ENCODE measurements at places on chromosomes 12 and 14.

DNA sequence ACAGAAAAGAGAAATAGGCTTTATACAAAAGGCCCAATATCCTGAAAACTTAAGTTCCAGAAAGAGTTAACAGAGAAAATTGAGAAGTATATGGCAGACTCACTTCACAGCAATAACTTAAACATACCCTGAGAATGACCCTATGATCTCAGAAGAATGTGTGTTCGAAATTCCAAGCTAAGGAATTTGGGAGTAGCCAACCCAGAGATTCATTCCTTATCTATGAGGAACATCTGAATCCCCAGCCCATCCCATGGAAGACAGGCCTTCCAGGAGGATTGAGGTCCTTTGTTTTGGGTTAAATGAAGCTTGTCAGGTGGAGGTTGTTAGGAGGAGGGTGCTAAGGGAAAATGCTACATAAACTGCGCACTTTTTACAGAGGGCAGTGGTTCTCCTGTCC, 7.5 kb upstream of the SAV1 start:
- no peak for DNase-seq

GRCh38 chr12:116931665-116932064, 20.9 kb downstream of the FBXW8 start:
- DNase-seq, result no peak

- no peak for DNase-seq
Measured at GRCh38 chr14:75699331-75699730, 38.3 kb downstream of the TTLL5 start.

DNA sequence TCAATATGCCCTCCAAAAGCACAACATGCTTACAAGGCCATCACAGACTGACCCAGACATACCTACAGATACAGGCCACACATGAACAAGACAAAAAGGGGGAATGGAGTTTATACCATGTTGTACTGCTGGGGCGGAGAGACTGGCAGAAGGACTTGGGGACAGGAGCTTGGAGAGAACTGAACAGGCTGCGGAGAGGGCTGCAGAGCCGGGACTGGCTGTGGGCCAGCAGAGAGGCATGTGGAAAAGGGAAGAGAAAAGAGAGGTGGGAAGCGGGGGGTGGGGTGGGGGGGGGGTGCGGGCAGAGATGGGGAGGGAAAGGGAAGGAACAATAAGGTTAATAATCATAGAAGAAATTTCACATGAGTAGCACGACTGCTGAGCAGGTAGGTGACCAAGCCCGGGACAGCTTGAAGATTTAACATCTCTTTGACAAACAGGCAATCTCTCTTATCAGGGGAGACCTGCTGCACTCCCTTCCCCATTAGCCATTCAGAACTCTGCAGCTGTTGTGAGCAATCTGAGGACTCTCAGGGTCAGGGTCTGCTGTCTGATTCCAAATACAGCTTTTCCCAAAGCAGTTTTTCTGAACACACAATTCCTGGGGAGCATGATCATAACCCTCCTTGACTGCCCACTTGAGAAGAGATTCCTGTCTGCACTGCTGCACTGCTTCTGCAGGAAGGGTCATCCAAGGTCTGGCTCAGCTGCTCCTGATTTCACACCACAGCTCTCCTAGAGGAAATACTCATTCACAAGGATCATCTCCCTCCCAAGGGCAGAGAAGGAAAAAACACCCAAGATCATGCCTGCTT, 21.6 kb upstream of the STAC3 start:
- DNase-seq, result no peak

GRCh38 chr12:131574395-131574771, 136.5 kb upstream of the SFSWAP start:
- no peak for DNase-seq

DNA sequence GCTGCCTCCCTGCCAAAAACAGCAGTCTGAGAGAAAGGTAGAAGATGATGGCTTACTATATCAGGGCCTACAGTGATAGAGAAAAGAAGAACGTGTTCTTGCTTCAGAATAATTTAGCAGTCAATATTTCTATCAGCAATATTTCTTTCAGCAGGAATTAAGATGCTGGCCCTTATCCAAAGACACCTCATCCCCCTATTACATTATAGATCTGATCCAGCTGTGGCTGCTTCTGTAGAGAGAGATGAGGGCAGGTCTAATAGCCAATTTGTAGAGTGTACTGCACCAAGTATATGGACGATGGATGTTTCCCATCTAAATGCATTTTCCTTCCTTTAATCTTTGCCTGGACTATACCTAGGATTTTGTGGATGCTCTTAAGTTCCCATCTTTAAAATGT, 451.7 kb downstream of the NPAS3 start:
- no peak for DNase-seq

DNA sequence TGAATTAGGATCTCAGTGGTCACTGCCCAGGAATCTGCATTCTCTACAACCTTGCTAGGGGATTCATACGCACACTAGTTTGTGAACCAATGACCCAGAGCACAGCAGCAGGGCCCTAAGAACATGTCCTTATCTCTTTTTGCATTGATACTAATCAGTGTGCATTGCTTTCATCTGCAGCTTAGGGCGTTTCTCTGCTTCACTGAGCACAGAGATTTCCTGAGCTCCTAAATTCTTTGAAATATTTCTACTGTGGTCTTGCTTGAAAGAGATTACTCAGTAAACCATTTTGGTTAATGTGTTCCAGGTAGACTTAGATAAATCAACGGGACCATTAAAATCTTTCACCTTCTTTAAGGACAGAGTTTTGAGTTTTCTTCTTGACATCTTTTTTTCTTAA, 351.3 kb upstream of the KITLG start:
- DNase-seq, result no peak

DNA sequence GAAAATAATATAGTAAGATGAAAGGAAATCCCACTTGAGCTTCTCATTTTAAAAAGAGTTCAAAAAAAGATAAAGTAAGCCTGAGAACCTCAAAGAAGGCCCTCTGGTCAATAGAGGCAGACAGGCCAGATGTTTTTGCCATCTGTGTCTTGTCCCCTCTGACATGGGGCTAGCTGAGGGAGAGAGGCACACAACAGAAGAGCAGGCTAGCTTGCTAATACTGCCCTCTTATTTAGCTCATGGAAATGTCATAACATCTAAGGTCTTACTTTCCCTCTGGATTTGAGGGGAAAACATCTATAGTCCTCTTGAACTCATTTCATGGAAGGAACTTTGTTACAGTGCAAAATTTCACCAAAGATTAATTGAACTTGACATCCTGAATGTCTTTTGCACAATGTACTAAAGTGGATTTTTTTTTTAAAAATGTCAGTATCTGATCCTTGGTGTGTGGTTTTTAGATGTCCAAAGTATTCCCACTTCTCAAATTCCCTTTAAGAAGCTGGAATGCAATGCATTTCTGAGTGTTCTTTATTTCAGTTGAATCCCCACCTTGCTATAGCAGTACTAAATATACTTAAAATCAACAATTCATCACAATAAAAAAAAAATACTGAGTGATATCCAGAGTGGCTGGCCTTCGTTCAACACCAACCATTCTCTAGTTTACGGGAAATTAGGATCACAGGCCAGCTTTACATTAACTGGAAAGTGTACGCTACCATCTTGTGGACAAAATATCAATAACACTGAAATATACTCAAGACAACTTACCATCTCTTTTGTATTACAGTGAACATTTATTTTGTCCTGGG, 176.7 kb downstream of the PAH start:
- DNase-seq, result no peak

DNA sequence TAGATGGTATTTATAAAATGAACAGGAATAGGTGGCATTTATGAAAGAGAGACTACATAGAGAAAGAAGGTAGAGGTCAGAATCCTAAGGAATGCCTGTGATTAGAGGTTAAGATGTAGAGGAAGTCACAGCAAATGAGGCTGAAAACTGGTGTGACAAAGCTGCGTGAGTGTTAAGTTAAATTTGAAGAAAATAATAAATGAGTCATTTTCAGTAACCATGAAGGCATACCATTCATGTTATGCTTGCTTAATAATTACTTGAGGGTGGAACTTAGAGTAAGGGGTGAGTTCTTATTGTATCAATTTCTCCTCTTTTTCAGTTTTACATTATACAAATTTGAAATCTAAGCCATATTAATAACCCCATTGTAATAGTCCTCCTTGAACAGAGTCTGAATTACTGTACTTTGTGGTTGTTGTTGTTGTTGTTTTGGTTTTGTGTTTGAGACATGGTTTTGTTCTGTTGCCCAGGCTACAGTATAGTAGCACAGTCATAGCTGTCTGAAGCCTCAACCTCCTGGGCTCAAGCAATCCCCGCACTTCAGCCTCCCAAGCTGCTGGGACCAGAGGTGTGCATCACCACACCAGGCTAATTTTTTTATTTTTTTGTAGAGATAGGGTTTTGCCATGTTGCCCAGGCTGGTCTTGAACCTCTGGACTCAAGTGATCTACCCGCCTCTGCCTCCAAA, 761.5 kb downstream of the GALC start:
- DNase-seq, result no peak

- DNase-seq, result no peak
Measured at GRCh38 chr12:50597200-50598195, 92.7 kb downstream of the DIP2B start.

GRCh38 chr12:89187507-89187906, 164.8 kb downstream of the DUSP6 start:
- DNase-seq, result no peak

GRCh38 chr12:124607681-124608425, 40.4 kb upstream of the NCOR2 start:
- no peak for DNase-seq

DNA sequence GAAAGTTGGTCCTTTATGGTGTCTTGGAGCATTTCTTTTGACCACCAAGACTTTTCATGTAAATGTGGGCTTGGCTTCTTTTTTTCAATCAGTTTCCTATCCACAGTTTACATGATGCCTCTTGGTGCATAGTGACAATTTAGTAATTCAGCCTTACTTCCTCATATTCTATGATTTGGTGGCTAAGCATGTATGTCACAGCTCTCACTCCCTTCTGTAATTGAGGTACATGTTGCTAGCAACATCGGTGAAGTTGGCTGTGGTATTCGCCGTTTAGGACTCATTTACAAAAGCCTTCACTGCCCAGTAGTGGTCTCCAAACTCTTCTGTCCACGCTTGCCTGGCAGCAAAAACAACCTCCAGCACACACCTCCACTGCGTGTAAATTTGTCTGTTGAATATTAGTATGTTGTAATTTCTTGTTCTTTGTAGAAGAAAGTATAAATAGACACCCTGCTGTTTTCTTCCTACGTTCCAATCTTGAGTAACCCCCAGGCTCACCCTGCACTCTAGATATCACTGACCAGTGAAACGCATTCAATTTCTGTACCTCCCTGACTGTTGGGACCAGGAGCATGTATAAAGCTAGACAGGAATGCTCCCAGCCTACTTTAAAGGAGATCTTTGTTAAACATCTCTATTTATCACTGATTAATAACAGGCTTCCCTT, 90.4 kb downstream of the PPP2R5C start:
- no peak for DNase-seq

- DNase-seq, result no peak
Measured at GRCh38 chr12:6154730-6155459, 30.4 kb upstream of the VWF start.

DNA sequence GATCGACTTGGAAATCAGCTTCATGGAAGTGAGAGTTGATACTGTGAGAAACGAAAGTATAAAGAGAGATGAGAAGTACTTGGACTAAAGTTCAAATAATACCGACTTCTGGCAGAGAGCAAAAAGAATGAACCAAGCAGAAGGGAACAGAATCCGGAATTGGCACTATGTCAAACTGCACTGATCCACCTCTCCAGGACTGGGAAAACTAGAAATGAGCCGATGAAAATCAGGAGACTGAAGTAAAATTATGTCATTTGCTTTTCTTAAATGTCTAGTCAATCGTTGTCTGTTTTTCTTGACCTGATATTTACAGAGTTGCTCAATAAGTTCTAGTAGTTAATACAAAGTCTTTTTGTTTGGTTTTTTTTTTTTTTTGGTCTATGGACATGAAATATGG, 163.0 kb upstream of the FOXG1 start:
- no peak for DNase-seq

DNA sequence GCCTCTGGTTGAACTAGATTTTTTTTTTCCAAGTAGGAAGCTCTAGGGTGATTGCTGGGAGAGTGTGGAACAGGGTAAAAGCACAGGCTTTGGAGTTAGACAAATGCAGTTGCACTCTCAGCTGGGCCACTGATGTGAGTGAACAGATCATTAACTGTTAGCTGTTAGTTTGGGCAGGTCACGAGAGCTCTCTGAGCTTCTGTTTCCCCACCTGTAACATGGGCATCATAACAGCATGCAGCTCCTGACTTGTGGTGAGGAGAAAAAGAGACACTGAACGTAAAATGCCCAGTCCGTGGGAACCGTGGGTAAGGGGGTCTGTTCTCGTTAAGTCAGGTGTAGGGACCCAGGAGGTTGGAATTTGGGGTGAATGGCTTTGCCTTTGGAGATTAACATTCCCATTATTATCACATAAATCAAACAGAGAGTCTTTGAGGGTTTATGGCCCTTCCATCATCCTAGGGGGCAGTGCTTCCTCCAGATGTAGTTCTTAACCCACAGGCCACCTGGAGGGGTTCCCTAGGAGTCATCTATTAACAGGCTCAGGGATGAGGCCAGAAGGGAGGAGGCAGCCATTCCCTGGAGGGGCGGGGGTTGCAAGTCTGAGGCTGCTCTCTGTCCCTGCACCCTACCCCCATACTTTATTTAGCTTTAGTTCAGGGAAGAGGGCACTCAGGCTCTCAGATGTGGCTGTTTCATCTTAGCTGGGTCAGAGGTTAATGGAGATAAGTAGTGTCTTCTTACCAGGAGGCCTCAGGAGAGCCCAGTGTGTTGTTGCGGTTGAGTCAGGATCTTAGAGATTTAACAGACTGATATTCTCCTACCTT, 135.2 kb downstream of the DACT1 start:
- DNase-seq, result no peak

DNA sequence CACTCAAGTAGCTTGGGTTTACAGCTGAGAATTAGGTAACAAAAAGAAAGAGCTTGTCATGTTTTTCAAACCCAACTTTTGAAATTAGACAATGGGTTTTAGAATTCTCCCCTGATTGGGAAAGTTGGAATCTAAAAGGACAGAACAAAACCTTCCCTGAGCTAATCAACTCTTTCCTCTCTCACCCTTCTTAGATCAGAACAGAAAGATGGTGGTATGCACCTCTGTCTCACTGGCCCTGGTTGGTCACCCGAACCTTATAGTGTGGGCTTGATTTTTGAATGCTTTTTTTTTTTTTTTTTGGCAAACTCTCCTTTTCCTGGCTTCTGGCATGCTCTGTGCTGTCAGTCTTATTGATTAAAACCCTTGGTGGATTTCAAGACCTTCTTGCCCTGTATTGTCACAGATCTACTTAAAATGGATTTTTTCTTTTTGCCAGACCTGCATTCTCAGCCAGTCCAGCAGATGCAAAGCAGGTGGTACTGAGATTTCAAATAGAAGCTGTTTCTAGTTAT, 251.1 kb upstream of the RMST start:
- DNase-seq, result no peak

GRCh38 chr12:6370576-6370935, 4.8 kb downstream of the SCNN1A start:
- DNase-seq, result no peak

GRCh38 chr14:58439476-58439875, 12.0 kb downstream of the KIAA0586 start:
- DNase-seq, result no peak

GRCh38 chr12:31773867-31774266, 45.0 kb upstream of the AMN1 start:
- DNase-seq, result no peak
